Astrocyte of the hippocampus (primary cell): ENCODE measurements at places on chromosomes 3 and 15.

- DNase-seq: peak; percentile 39
These were observed 251.9 kb downstream of the NAALADL2 start for GRCh38 chr3:175111036-175111435.

GRCh38 chr15:90161950-90162361, 39.2 kb upstream of the SEMA4B start:
- DNase-seq: no peak

DNA sequence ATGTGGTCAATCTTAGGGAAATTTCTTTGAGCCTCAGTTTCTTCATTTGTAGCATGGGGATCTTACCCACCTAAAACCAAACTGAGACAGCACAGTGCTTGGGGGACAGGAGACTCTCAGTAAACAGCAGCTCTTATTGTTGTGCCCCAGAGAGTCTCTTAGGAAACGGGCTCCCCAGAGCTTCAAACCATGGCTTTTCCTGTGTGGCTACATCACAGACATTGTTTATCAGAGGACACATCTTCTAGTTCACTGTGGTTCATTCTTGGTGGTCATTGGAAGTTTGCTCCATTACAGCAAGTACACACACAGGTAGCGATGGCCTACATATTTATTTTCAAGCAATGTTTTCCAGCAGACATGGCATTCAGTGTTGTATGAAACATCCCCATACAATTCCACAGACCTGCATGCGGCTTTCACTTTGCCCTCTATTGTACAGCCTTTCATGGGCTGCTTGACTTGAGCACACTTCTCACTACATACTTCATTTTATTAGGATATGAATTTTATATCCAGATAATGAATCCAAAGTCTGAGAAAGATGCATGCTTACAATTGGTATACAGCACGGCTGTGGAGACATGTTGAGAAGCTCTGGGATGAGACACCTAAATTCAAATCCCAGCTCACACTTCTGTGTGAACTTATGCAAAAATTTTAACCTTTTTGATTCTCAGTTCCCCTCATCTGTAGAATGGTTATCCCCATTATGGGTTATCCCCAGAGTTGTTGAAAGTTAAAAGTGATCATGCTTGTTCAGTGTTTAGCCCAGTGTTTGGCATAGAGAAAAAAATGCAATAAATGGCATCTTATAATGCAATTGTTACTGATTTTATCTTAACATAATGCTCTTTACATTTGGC, 84.8 kb upstream of the ICE2 start:
- DNase-seq: no peak

DNA sequence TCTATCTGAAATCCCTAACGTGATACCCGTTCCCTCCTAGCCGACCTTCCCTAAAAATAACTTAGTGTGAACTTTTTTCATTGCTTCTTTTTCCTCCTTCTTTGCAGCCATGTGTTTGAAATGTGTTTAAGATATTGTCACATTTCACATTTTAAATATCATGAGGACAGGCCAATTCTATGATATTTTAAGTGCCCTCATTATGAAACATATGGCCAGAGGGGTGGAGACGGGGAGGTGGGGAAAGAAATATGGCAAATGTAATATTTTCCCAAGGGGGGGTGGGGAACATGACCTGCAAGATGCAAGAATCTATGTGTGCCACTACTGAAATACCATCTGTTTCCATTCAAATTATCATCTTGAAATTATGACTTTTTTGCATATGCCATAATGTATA, 1039.2 kb downstream of the AGBL1 start:
- no peak for DNase-seq

DNA sequence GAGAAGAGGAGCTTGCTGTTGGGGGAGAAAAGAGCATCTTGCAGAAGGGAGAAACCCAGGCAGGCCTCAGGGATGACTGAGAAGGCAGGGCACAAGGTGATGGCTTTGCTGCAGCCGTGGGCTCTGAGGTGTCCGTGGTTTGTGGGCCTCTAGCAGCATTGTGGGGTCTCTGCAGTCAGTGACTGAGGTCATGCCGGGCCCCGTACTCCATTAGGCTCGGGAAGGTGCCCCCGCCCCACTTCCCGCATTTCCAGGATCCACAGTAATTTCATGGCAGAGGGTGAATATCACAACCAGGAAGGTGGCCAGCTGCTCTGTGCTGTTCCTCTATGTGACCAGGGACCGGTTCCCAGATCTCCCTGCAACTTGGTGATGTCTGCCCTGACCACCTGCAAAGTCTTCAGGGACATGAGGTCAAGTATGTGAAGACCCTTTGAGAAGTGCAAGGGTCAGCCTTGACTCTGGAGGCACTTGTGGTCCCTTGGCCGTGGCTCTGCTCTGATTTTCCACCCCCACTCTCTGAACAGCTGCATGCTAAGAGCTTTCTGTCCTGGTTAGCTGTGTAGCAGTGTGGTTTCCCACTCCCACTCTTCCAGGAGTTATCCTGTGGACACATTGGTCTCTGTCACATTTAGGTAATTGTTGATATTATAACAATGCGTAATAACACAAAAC, 3.6 kb downstream of the KLF13 start:
- DNase-seq: no peak

GRCh38 chr15:98800437-98801233, 152.3 kb downstream of the IGF1R start:
- DNase-seq: peak; percentile 94
